Activated T-helper 2 cell treated with anti-CD3 and anti-CD28 coated beads, Interferon-gamma antibody, Interleukin-2, Interleukin-4, amounts not matched to agents 10 μg/mL and 5 μg/mL and 100 μg/mL, durations not matched to agents 14 hours and 24 hours and 36 hours (primary cell): ENCODE measurements at places on chromosomes 5 and 9. TPM values are rescaled to one million over a fixed set of nuclear protein-coding genes. Genes with fewer than 3 reads are reported as not detected.

DNA sequence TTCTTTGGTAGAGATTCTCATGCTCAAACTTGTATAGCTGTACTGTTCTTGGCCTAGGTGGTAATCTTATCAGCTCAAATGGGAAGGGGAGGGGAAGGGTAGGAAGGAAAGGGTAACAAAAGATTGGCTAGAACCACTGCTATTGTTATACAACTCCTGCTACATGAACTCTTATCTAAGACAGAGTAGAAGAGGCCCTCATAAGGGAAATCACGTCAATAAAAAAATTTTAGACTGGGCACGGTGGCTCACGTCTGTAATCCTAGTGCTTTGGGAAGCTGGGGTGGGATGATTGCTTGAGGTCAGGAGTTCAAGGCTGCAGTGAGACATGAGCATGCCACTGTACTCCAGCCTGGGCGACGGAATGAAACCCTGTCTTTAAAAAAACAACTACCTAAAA, 15.9 kb downstream of the STOM start:
- DNase-seq, result no peak

GRCh38 chr9:137606005-137606621, 627 bp downstream of the ARRDC1 start:
- peak; percentile 30 for DNase-seq

DNA sequence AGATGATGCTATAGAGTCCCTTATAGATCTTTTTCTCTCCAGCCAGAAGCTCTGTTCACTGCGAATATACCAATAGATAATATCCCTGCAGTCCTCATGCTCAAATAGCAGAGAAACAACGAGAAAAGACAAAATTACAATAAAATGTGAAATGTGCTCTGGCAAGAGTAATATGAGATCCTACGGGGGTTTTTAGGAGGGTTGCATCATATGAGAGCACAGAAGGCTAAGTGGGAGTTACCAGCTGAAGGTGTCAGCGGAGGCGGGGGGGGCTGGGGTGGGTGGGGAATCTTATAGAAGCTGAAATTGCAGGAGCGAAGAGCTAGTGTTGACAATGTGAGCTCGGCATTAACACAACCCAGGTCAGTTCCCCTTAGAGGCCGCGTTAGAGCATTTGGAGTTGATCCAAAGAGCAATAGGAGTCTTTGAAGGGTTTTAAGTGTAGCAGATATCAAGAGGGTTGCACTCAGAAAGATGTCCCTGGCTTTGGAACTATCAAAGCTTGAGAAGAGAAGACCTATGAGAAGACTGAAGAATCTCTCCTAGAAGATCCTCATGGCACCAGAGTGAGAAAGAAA, 109.7 kb downstream of the BASP1 start:
- no peak for DNase-seq

- no peak for DNase-seq
Observed at GRCh38 chr5:252546-252945, 18.9 kb upstream of the PDCD6 start.

- no peak for DNase-seq
Observed at GRCh38 chr9:129932303-129933151, 97.3 kb downstream of the USP20 start.

DNA sequence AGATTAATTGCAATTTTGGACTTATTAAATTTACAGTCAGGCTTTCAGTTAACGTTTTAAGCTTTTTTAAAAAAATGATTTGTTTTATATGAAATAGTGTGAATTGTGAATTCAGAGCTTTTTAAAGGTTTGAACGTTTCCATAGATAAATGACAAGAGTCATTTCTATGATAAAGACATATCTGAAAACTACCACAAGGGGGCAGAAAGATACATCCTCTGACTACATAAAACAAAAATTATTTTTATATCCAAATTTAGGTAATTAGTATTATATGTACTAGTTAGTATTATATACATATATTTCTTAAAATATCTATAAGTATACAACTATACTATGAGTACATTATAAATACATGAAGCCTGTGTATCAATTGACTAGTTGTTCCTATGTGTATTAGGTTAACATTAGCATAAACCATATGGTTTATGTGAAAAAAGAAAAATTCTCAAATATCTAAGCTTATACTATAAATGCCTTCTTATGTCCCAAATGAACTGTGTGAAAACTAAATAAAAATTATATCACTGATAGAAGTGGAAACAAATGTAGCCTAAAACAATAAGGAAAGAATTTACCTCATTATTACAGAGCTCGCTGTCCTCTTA, 155.2 kb downstream of the MEF2C start:
- DNase-seq, result no peak

DNA sequence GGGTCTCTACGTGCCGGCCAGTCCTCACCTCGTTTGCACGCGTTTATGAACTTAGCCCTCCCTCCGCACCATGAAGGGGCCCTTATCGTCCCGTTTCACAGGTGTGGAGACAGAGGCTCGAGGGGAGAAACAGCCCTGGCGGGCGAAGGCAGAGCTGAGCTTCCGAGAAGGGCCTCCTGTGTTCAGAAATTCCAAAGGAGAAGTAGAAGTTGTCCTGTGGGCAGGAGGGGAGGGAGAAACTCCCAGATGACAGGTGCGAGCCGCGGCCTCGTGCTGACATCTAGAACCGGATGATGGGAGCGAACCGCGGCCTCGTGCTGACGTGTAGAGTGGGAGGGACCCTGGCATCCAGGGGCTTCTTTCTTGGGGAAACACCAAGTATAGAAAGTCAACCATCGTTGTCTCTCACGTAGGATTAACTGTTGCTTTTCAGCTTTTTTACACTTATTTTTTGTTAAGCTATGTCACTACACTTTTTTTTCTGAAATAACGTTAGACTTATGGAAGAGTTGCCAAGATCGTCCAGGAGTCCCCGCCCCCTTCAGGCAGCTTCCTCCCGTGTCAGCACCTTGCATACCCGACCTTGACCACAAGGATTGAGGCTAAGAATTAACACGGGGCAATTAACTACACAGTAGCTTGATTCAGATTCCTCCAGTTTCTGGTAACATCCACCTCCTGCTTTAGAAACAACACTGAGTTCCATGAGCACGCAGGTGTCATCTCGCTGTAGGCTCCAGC, 42.8 kb upstream of the NKD2 start:
- no peak for DNase-seq

- no peak for DNase-seq
Observed at GRCh38 chr5:109468288-109468676, 58.5 kb upstream of the PJA2 start.

FOXD4L3 gene
- total RNA-seq, result not detected in 2 replicates

TMEM174 gene
- total RNA-seq, result not detected in 2 replicates
